ENCODE measurements at places on chromosomes 2 and 18.

DNA sequence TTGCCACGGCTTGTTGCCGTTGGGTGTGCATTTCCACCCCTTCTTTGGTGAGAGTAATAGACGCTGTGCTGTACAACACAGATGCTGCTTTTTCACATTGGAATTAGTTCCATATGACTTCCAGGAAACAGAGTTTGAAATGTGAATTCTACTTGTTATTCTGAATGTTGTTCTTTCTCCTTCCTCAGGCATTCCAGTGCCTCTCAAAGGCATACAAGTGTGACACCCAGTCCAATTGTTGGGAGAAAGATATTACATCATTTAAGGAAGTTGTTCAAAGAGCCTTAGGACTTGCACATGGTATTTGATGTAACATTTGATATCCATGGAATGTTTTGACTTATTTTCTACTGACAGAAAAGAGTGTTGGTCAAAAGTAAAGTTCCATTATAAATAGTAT is 134.4 kb upstream of the LTBP1 start:
- no peak overlapping the region for H3K4me3 ChIP-seq
- no peaks in the 10 kb centered on the region for H3K4me1 ChIP-seq
- peaks cover 51% of the 10 kb centered on the region for H3K36me3 ChIP-seq
- no peak for DNase-seq

DNA sequence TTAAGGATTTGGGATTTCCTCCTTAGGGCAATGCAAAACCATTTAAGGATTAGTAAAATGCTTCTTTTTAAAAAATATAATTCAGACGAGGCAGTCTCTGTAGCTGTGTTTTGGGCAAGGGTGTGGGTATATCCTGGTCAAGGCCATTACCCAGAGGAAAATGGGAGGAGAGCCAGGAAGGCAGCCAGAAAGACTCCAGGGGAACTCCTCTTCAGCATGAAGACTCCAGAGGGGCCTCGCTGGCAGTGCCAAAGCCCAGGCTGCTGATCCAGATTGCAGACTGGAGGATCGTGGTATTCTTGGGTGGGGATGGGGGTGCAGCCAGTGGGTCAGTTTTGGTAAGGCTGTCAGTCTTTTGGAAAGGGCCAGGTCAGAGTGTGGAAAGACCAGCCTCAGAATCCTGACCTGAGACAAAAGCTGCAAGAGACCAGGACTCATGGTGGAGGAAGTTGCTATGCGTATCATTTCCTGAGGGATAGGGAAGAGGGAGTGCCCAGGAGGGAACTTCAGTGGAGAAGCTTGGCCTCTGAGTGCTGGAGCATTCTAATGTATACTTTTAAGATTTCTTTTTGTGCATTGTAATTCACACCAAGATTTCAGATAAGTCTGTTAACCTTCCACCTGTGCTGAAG is 20.9 kb upstream of the RAB11FIP5 start:
- DNase-seq: no peak
- H3K4me1 ChIP-seq: no peaks in the 10 kb centered on the region
- H3K4me3 ChIP-seq: no peak overlapping the region
- H3K27me3 ChIP-seq: peaks cover 33% of the 10 kb centered on the region

GRCh38 chr18:37309059-37309458 is 256.5 kb downstream of the CELF4 start:
- peaks cover 3% of the 10 kb centered on the region for H3K27me3 ChIP-seq
- H3K36me3 ChIP-seq: no peaks in the 10 kb centered on the region
- H3K4me1 ChIP-seq: peaks cover 9% of the 10 kb centered on the region

DNA sequence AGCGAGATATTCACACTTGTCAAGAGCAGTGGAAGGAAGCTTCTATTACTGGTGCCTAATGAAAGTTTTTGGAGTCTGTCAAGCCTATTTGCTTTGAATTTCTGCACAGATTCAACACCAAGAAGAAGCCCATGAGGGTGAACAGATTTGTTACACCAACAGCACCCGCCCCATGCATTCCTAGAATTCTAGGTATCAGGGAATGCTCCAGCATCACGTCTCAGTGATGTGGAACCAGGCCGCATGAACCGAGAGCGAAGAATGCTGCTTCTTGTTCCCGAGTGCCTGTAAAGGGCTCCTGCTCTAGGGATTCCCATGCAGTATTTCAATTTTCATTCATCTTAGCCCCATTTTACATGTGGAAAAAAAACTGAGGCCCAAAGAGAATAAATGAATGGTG is 69.7 kb downstream of the KCNF1 start:
- peaks cover 10% of the 10 kb centered on the region for H3K27me3 ChIP-seq
- DNase-seq: no peak
- no peak overlapping the region for H3K4me3 ChIP-seq
- no peak overlapping the region for H3K27ac ChIP-seq
- H3K36me3 ChIP-seq: no peaks in the 10 kb centered on the region

- no peak for DNase-seq
- no peaks in the 10 kb centered on the region for H3K36me3 ChIP-seq
- peaks cover 8% of the 10 kb centered on the region for H3K27me3 ChIP-seq
- H3K27ac ChIP-seq: peak overlapping the region; percentile 83
- peaks cover 34% of the 10 kb centered on the region for H3K4me1 ChIP-seq
Observed at GRCh38 chr2:172931256-172931894, 144.3 kb upstream of the MAP3K20 start.

DNA sequence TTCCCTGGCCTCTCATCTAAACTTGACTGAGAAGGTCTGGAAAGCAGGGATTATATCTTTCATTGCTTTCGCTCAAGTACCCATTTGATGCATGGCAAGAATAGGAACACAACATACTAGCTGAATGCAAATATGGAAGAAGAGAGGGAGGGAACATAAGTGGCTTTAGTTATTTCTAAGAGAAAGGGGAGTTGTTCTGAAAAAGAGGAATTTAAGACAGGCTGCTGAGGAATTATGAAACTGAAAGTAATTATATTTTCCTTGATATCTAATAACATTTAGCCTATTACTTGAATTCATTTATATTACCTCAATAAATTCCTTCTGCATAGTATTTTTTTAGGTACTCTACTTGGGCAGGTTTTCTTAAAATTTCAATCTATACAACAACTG is 105.8 kb upstream of the TTN start:
- H3K36me3 ChIP-seq: no peaks in the 10 kb centered on the region
- no peak for DNase-seq
- H3K27ac ChIP-seq: no peak overlapping the region
- H3K4me3 ChIP-seq: no peak overlapping the region
- peaks cover 8% of the 10 kb centered on the region for H3K4me1 ChIP-seq

- DNase-seq: no peak
- no peaks in the 10 kb centered on the region for H3K27me3 ChIP-seq
- H3K4me3 ChIP-seq: no peak overlapping the region
- peaks cover 14% of the 10 kb centered on the region for H3K36me3 ChIP-seq
- H3K4me1 ChIP-seq: peaks cover 88% of the 10 kb centered on the region
Observed at GRCh38 chr18:25177631-25178030, 174.3 kb downstream of the ZNF521 start.

- H3K27me3 ChIP-seq: peaks cover 7% of the 10 kb centered on the region
- H3K27ac ChIP-seq: no peak overlapping the region
- H3K4me3 ChIP-seq: no peak overlapping the region
Observed at GRCh38 chr2:44100351-44100750, 68.3 kb upstream of the PPM1B start.

GRCh38 chr18:6659963-6660725 is 69.4 kb upstream of the ARHGAP28 start:
- DNase-seq: peak; percentile 24
- peaks cover 4% of the 10 kb centered on the region for H3K27me3 ChIP-seq
- no peaks in the 10 kb centered on the region for H3K36me3 ChIP-seq
- peaks cover 19% of the 10 kb centered on the region for H3K4me1 ChIP-seq

DNA sequence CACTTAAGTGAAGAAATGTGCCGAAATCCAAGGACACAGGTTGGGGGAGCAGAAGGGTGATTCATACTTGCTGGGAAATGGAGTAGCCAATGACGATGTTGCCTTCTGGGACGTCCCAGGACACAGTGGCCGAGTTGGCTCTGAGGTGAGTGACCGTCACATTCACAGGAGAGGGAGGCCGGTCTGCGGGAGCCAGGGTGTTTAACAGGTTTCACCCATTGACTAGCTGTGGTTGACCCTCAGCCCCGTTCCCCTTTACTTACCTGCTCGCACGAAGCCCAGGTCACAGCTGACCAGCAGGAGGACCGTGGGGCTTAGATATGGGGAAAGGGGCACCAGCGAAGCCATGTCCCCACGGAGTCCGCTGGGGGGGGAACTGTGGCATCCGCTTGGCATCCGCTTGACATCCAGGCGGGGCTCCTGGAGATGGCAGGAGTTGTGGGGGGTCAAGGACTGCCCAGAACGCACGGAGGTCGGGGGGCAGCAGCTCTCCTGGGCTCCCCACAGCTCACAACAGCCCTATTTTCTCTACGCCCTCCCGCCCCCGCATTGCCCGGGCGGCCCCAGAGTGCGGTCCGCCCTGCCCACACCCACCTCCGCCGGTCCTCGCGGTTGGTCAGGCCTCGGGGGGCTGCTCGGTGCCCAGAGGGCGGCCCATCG is 586 bp downstream of the FNDC4 start:
- no peak overlapping the region for H3K27ac ChIP-seq
- H3K36me3 ChIP-seq: no peaks in the 10 kb centered on the region
- peak overlapping the region; percentile 76 for H3K4me3 ChIP-seq
- no peak for DNase-seq

DNA sequence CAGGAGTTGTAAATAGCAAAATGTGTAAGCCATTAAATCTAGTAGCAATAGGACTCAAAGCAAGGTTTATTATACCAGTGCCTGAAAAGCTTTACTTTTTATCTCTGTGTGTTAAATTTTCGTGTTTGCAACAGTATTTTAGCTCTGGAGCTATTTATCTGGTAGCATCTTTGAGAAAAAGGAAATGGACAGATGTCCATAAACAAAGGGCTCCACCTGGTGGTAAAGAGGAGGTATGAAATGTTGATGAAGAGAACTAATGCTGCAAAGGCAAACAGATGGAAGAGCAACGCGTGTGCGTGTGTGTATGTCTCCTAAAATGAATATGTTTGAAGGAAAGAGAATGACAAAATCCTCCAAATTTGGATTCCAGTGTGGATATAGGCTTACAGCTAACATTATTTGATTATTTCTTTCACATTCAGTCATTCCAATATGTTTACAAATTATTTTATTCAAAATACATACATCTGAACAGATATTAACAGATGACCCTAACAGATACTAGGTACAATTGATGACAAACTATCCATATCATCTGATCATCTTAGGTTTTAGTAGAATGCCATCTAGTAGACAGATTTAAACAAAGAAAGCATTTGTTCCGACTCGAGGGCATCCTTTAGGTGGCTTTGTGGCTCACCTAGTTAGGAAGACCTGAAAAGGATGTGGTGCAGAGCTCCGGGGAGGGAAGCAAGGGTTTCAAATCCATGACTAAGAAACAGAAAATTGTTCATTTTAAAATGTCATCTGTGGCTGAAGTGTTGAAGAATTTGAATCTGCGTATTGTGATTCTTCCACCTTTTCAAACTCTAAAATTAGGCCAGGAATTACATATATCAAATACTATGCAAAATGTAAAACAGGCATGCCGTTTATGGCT is 383.3 kb downstream of the MTX2 start:
- H3K27ac ChIP-seq: no peak overlapping the region
- H3K27me3 ChIP-seq: peaks cover 13% of the 10 kb centered on the region
- peak; percentile 22 for DNase-seq
- no peaks in the 10 kb centered on the region for H3K36me3 ChIP-seq
- H3K4me1 ChIP-seq: peaks cover 89% of the 10 kb centered on the region

DNA sequence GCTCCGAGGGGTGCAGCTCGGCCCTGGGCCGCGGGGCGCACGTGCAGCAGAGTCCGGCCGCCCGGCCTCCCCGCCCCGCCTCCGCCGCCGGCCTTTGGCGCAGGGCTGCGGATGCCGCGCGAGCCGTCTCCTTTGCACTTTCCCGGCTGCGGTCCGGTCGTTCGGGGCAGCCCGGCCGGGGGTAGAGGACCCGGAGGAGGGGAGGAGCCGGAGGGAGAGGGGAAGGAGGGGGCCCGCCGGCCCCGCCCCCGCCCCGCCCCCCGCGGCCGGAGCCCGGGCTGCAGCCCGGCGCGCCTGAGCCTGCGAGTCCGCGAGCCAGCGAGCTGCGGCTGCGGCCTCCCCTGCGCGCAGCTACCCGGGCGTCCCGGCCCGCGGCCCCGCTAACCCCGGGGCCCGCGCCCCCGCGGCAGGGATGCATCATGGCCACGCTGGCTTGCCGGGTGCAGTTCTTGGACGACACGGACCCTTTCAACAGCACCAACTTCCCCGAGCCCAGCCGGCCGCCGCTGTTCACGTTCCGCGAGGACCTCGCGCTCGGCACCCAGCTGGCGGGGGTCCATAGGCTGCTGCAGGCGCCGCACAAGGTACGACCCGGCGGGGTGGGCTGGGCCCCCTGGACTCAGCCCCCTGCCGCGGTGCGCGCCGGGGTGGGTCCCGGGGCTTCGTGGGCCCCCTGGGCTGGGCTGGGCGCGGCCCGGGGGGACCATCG is at the start of gene FHOD3:
TSS of gene FHOD3 (plus strand) at position 297 of the 709 bp plus-strand sequence. CDS start at position 420, 123 bp downstream.
- H3K4me3 ChIP-seq: peak within 1 kb of the TSS; percentile 74
- H3K4me1 ChIP-seq: peaks cover 26% of the 10 kb centered on the region
- peak; percentile 87 for DNase-seq
- no peaks in the 10 kb centered on the region for H3K36me3 ChIP-seq
- H3K27me3 ChIP-seq: peaks cover 9% of the 10 kb centered on the region
- no peak within 1 kb of the TSS for H3K27ac ChIP-seq

GRCh38 chr2:61470122-61470951 is 550 bp downstream of the USP34 start:
- peaks cover 20% of the 10 kb centered on the region for H3K36me3 ChIP-seq
- H3K27me3 ChIP-seq: no peaks in the 10 kb centered on the region
- peak overlapping the region; percentile 94 for H3K4me3 ChIP-seq

GRCh38 chr2:123738643-123739042 is 286.4 kb upstream of the CNTNAP5 start:
- H3K27me3 ChIP-seq: peaks cover 4% of the 10 kb centered on the region
- H3K4me1 ChIP-seq: no peaks in the 10 kb centered on the region
- H3K27ac ChIP-seq: no peak overlapping the region
- no peaks in the 10 kb centered on the region for H3K36me3 ChIP-seq

DNA sequence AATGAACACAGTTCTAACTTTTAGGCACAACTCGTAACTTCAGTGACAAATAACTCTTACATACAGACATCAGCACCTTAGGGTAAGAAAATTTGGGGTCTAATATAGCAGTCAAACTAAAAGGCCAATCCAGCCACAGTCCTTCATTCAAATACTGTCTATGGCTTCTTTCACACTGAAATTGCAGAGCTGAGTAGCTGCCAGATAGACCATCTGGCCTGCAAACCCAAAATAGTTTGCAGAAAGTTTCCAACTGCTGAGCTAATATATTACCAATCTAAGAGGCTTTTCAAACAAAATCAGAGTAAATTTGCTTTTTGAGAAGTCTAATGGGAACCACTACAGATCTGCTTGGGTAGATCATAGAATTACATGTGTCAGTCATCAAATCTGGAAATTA is 183.4 kb downstream of the GALR1 start:
- peaks cover 3% of the 10 kb centered on the region for H3K27me3 ChIP-seq
- DNase-seq: no peak
- peaks cover 7% of the 10 kb centered on the region for H3K4me1 ChIP-seq
- no peak overlapping the region for H3K27ac ChIP-seq

GRCh38 chr18:79826966-79827365 is 29.2 kb downstream of the KCNG2 start:
- H3K4me1 ChIP-seq: peaks cover 14% of the 10 kb centered on the region
- H3K36me3 ChIP-seq: no peaks in the 10 kb centered on the region
- peaks cover 6% of the 10 kb centered on the region for H3K27me3 ChIP-seq
- no peak overlapping the region for H3K4me3 ChIP-seq

- no peak within 1 kb of the TSS for H3K4me3 ChIP-seq
- peaks cover 33% of the 10 kb centered on the region for H3K27me3 ChIP-seq
- H3K4me1 ChIP-seq: peaks cover 7% of the 10 kb centered on the region
- no peaks in the 10 kb centered on the region for H3K36me3 ChIP-seq
Observed at GRCh38 chr2:218381916-218382366, at the start of gene SLC11A1. Gene SLC11A1 (plus strand): TSS chr2:218382273. CDS start chr2:218382369, 96 bp downstream.

- DNase-seq: no peak
- H3K36me3 ChIP-seq: no peaks in the 10 kb centered on the region
- no peak overlapping the region for H3K27ac ChIP-seq
- no peak overlapping the region for H3K4me3 ChIP-seq
- peaks cover 27% of the 10 kb centered on the region for H3K4me1 ChIP-seq
- H3K27me3 ChIP-seq: no peaks in the 10 kb centered on the region
Observed at GRCh38 chr2:30300456-30301221, 69.3 kb downstream of the LBH start.

Measured in nephron progenitor cell (in vitro differentiated cells).